ENCODE measurements at places on chromosomes 11 and 22. TPM values are rescaled to one million over a fixed set of nuclear protein-coding genes. Genes with fewer than 3 reads are reported as not detected.

Gene RFPL3
- not detected for total RNA-seq

Gene ADM
- total RNA-seq = 177 TPM

Gene XKR3
- not detected for total RNA-seq

Gene FGF3
- not detected for total RNA-seq

Gene SERPIND1
- not detected for total RNA-seq

Gene KRTAP5-11
- total RNA-seq = not detected

Gene ZMAT5
- total RNA-seq = 18.5 TPM

Gene GUCY1A2
- 0.28 TPM for total RNA-seq

Gene OR2AT4
- not detected for total RNA-seq

Gene OR51E2
- not detected for total RNA-seq

Gene DDTL
- total RNA-seq = 0.92 TPM

Gene C11orf97
- total RNA-seq = not detected

Gene STK33
- total RNA-seq = 0.57 TPM

Gene IPO7
- 116 TPM for total RNA-seq
